Mucosa of descending colon (tissue), 3 donors: ENCODE measurements at places on chromosomes 2 and 18. TPM values are rescaled to one million over a fixed set of nuclear protein-coding genes. Genes with fewer than 3 reads are reported as not detected.

LYG1 gene
- 1.5 TPM for total RNA-seq

GRCh38 chr18:56455874-56456273, 182.5 kb downstream of the TXNL1 start:
- no peak for DNase-seq

DNA sequence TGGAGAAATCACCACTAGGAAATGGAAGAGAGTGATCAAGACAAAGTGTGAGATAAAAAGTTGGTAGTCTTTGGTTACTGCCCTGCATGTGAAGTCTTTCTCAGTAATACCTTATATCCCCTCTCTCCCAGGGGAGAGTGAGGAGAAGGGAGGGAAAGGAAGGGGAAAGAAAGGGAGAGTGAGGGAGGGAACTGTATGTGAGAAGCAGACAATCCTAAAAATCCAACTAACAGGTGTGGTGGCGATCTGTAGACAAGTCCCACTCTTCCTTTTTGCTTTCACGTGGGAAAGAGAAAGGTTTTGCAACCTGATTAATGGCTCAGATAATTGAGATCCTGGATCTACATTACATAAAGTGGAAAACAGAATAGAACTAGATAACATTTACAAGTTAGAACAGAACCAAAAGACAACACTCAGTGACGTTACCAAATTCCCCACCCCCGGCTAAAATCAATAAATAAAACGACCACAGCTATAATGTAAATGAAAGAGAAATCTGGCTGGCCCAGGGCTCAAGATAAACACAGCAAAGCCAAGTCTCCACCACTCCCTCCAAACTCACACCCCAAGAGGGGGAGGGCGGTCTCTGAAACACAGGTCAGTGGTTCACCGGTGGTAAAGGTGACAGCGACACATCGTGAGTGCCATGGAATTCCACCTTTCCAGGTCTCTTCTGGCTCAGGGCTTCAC, 10.0 kb upstream of the APCDD1 start:
- no peak for DNase-seq

VWA3B gene
- 2.7 TPM for total RNA-seq

GRCh38 chr2:3249476-3249962, 128.1 kb downstream of the EIPR1 start:
- no peak for DNase-seq
